HS-27A (cell line): ENCODE measurements at places on chromosomes 1 and 21.

DNA sequence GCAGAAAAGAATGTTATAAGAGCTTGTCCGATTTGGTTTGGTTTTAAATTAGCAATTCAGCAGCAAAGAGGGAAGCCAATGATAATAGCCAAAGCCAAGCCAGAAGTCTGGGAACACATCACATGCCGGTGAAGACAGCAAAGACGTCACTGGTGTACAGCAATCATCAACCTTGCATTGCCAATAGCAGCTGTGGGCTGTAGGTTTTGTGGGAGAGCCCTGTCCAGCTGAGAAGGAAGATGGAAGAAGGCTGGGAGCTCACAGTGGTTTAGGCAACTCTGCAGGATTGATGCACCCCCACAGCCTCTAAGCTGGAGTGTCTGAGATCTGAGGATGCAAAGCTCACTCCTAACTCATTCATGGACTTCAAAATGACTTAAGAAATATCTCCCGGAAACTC lies 338.7 kb downstream of the SIPA1L2 start:
- no peak for DNase-seq

DNA sequence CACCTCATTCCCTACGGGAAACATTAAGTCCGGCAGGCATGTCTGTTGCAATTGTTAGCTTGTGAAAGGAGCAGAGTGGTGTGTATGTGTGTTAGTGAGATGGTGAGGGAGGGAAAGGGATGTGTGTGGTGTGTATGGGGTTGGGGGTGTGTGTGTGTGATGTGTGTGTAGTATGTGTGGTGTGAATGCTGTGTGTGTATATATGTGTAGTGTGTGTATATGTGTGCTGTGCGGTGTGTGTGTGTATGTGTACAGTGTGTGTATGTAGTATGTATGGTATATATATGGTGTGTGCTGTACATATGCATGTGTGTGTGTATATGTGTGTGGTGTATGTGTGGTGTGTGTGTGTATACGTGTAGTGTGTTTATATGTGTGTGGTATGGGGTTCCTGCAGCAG lies 20.8 kb upstream of the BLACAT1 start:
- DNase-seq, result no peak

DNA sequence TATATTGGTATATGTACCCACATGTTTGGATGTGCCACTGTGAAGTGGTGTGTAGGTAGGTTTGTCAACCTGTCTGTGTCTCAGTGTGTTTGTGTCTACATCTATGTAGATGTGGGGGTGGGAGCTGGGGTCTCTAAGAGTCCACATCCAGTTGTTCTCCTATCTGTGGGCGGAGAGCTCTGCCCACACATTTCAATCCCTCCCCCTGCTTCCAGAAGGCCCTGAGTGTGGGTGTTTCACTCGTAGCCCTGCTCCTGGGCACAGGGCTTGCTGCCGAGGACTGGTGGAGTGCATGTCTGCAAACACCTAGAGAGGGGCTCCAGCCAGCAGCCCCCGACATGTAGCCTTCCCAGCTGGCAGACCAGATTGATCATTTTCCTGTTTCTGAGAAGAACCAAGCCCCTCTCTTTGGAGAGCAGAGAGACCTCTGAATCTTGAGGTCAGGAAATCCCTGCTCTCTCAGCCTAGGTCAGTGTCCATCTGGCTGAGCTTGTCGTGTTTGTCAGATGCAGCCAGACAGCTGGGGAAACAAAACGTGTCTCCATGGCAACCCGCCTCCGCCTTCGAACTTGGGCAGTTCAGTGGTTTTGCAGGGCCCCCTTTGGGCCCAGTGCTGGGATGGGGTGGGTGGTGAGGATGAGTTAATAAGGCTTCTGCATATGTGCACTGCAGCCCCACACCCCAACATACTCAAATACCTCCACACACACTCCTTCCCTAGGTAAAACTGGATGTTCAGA lies 31.2 kb upstream of the SYNC start:
- DNase-seq, result no peak

- no peak for DNase-seq
Measured at GRCh38 chr21:46559291-46559983, 45.4 kb downstream of the S100B start.

DNA sequence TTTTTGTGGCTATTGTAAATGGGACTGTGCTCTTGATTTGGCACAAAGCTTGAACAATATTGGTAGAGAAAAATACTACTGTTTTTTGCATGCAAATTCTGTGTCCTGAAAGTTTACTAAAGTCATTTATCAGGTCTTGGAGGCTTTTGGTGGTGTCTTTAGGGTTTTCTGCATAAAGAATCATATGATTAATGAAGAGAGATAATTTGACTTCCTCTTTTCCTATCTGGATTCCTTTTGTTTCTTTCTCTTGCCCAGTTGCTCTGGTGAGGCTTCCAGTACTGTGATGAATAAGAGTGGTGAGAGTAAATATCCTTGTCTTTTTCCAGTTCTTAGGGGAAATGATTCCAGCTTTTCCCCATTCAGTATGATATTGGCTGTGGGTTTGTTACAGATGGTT lies 1166.7 kb downstream of the NCAM2 start:
- DNase-seq, result no peak

DNA sequence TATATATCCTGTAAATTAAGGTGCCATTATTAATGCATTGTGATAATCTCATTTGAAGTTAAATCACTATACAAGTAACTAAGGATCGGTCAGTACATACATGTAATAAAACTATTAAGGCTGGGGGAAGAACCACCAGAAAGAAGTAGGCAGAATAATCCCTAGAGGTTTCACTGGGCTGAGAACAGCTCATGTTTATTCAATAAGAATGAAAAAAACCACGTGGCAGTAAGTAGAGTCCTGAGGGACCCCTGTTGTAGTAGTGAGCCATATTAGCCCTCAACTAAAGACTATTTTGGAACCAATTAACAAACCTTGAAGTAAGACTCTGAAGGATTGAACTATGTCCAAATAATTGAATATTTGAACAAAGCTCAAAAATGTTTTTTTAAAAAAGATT lies 46.9 kb upstream of the ADAM30 start:
- DNase-seq, result no peak

DNA sequence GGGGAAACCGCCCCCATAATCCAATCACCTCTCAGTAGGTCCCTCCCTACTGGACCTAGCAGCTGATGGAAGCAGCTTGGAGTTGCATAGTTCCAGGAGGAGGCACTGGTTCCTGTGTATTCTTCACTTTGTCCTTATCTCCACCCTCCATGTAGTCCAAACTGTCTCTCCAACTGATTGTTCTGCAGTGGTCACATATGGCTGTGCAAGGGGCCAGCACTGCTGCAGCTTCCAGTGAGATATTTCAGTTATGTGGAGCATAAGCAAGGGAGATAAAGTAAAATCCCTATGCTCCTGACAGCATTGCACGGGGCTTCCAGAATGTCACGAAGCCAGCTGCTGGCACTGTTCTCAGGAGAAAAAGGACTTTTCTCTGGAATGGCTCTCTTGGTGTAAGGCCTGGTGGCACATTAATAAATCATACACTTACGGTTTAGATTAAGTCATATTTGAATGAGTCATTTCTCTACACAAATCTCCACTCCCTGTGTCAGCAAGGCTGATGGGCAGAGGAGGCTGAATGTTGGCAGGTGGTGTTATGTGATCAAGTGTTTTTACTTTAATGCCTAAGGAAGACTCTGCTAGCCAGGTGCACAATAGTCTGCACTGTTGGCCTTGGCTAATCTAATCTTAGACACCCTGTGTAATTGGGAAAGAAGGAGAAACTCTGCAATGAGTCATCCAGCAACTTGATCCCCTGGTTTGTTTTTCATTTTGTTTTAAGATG lies 93.4 kb downstream of the KCNK1 start:
- DNase-seq, result no peak

- DNase-seq, result no peak
Measured at GRCh38 chr1:177979272-177979671, 9.4 kb upstream of the SEC16B start.

DNA sequence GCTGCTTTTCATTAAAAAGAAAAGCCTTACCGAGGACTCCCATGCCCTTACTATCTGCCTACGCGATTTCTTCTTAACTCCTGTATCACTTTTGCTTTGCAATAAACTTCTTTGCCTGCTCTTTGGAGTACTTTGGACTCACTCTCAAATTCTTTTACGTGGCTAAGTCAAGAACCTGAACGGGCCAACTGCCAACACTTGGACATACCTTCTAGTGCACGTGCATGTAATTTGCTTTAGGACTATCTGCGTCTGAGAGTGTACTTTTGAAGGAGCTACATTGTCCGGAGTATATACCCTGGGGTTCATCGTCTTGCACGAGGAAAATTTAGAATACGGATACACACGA lies 3.6 kb upstream of the OTUD3 start:
- DNase-seq, result no peak

GRCh38 chr1:160997323-160998038 lies 23.5 kb downstream of the F11R start:
- no peak for DNase-seq

DNA sequence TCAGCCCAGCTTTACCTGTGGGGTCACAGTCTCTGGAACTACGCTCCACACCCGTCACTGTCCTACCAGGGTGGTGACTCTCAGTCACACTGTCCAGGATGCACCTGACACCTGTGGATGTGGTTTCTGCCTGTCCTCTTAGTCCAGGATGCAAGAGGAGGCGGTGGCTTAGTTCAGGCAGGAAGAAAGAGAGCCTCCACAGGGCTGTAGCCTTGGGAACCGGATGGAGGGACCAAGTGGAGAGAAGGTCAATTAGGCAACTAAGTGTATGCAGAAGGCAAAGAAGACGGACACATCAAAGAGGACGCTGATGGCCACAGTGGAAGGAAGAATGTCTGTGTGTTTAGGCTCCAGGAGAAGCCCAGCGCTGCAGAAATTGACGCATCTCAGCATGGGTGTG lies 153.9 kb upstream of the IRF2BP2 start:
- no peak for DNase-seq

DNA sequence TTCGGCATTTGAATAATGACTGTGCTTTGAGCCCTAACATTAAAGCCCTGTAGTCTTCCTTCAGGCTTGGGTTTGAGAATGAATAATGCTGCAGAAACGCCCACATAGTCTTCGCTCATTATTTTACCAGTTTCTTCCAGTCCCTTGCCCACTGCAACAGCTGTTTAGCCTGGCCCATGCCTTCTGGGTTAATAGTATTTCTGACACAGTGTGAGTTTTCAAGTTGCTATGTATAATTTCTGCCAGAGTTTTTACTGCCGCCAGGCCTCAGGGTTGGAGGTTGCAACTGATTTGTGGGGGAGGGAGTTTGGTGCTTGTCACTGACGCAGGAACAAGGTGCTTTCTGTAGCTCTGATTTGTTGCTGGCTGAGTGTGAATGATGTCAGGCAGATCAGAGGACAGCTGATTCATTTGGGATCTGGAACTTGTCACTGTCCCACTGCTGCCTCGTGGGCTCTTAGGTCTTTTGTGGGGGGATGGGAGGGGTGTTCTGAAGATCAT lies 109.8 kb downstream of the MAST2 start:
- no peak for DNase-seq

DNA sequence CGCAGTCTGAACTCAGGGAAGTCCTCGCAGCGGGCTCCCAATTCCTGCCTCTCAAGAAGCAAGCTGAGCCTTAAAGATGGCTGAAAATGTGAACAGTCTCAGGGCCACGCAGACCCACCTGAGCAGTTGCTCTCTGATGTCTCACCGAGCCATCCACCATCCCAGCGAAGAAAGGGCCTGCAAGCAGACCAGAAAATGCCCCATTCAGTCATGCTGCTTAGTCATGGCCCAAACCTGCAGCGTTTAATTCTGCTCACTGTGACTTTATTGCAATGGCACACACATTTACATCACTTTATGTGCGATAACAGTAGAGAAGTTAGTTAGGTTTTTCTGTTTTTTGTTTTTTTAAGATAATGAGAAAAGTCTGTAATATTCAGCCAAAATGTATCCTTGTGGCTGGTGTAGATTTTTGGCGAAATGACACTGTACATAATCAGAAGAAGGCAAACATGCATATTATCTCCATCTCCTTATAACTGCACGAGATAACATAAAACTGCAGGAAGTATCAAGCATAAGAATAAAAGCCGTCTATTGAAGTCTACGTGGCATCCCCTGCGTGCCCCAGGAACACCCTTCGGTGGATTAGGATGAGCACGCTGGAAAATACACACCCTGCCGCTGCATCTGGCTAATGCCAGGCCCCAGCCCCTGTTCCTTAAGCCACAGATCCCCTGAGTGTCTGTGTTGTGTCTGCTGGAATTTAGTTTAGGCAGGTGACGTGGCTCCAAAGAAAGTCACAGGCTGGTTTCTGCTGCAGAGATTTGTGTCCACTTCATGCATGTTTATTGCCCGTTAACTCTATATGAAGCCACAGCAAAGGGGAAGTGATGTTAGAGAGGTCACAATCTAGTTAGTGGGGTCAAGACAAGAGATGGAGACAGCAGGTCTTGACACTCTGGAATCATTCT lies 119.8 kb upstream of the IRF2BP2 start:
- DNase-seq, result no peak

- DNase-seq, result peak; percentile 73
Measured at GRCh38 chr1:201850053-201850397, 21.1 kb downstream of the IPO9 start.

GRCh38 chr21:29538115-29538514 lies 239.4 kb downstream of the BACH1 start:
- peak; percentile 29 for DNase-seq

GRCh38 chr1:247352175-247352574 lies 20.5 kb upstream of the ZNF496 start:
- no peak for DNase-seq

- DNase-seq, result no peak
Measured at GRCh38 chr1:229552732-229553131, 5.8 kb downstream of the ABCB10 start.

DNA sequence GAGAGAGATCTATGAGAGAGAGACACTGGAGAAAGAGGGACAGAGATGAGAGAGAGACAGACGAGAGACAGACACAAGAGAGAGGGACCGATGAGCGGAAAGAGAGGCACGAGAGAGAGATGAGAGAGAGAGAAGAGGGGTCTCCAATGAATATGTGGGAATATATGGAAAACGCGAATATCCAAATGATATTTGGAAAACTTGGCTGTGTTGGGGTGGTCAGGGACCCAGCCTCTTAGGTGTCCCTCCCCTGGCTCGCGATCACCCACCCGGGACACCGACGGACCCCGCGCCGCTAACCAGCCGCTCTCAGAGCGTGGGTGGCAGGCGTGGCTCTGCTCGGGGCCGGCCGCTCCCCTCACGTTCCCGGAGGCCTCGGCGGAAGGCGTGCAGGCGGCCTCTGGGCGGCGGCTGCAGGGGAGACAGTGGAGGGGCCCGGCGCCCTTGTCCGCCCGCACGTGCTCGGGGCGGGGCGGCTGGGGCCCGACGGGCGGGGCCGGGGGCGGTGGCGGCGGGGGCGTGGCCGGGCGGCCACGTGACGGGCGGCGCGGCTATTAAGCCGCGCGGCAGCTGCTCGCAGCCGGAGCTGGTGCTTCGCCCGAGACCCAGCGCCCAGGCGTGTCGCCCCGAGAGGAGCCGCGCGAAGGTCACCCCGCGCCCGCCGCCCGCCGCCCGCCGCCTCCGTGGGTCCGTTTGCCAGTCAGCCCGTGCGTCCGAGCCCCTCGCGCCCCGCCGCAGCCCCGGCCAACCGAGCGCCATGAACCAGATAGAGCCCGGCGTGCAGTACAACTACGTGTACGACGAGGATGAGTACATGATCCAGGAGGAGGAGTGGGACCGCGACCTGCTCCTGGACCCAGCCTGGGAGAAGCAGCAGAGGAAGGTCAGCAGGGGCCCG lies at the start of gene ACTN2:
Gene ACTN2 (plus strand): TSS at position 583 of the 898 bp plus-strand sequence. CDS start 175 bp downstream, at position 758.
- no peak for DNase-seq

DNA sequence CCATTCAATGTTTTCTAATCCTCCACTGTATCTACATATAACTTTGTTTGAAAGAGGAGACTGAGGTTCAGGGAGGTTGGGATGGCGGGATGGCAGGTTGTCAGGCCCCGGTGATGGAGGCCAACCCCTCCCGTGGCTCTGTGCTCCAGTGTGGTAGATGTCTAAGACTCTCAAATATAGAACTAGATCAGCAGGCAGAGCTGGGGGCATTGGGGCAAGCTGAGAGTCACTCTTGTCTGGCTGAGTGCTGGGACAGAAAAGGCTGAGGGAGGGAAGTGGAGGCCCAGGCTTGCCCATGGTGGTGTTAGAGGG lies 1.7 kb downstream of the IL6R start:
- no peak for DNase-seq
